ENCODE measurements at places on chromosomes 1 and 21.

GRCh38 chr1:161274874-161275273, 16.3 kb downstream of the PCP4L1 start:
- DNase-seq = no peak

GRCh38 chr1:118269598-118269997, 84.6 kb upstream of the SPAG17 start:
- no peak for DNase-seq

DNA sequence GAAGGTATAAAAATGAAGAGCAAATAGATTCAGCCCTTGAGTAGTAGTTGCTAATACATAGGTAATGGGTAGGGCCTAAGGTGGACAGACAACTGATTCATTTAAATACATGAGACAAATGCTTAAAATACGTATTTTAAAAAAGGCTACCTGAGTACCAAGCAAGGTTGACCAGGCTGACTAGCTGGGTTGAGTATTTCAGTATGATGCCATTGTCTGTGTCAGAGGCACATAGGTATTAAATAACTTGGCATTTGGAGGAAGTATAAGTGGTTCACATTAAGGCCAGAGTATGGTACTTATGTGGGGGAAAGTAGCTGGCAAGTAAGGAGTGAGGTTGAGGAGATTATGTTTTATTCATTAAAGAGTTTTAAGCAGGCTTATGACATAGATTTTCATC, 19.4 kb downstream of the NEK7 start:
- no peak for DNase-seq

DNA sequence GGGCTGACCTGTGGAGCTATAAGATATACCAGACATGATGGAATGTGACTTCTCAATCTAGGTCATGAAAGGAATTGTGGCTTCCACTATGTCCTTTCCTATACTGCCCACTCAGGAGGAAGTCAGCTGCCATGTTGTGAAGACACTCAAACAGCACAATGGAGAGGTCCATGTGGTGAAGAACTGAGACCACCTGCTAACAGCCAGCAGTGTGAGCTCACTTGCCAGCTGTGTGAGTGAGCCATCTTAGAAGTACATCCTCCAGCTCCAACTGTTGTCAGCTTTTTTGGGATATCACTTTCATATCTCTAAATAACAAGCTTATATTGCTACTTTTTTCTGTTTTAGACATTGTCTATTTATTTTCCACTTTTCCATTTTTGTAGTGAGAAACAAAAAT, 29.7 kb downstream of the OLFML3 start:
- no peak for DNase-seq

DNA sequence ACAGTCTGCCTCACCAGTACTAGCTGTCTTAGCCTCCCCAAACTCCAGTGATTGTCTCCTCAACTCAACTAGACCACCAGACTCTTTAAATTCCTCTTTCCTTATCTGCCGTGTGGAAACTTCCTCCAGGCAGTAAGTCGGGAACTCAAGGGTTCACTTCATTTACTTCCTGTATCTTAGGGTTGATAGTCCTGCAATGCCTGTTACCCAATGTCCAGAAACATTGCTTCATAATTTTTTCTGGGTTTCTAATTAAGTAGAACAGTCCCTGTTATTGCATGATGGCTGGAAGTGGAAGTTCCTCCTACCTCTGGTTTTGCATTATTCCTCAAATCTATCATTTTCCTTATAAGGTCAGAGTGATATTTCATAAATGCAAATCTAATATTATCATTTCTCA, 60.8 kb upstream of the RNF11 start:
- DNase-seq = peak; percentile 10

- no peak for DNase-seq
Measured at GRCh38 chr21:41868062-41868710, 11.0 kb downstream of the PRDM15 start.

DNA sequence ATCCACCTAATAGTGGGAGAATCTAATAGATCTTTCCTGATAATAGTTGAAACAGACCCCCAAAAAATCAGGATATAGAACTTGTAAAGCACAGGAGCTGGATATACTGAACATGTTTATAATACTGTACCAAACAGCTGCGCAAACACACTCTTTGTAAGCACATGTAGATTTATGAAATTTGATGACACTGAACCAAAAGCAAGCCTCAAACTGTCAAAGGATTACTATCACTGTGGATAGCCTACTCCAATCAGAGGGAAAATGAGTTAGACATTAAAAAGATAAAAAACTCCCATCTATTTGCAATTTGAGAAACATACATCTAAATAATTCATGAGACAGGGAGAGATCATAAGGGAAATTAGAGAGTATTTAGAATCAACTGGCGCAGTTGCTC, 26.1 kb downstream of the RCAN3 start:
- no peak for DNase-seq

- DNase-seq = no peak
Measured at GRCh38 chr1:42973799-42974198, 15.1 kb upstream of the SLC2A1 start.

GRCh38 chr1:185157599-185158412, 839 bp downstream of the SWT1 start:
- DNase-seq = peak; percentile 19

DNA sequence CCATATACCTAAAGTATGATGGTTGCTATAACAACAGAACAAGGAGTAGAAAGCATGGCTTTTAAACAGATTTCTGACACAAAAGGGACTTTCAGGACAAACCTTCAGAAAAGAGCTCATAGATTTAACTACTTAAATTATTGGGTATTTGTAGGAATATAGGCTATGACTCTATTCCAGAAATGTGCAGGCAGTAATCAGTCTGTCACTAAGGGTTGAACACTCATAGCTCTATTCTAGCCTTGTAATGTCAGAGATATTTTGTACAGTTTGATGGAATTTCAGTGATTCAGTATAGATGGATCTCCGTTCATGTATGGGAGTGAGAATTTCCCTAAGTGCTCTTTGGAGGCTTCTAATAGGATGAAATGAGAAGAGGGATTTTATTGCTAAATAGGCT, 82.8 kb downstream of the EXTL2 start:
- DNase-seq = no peak

DNA sequence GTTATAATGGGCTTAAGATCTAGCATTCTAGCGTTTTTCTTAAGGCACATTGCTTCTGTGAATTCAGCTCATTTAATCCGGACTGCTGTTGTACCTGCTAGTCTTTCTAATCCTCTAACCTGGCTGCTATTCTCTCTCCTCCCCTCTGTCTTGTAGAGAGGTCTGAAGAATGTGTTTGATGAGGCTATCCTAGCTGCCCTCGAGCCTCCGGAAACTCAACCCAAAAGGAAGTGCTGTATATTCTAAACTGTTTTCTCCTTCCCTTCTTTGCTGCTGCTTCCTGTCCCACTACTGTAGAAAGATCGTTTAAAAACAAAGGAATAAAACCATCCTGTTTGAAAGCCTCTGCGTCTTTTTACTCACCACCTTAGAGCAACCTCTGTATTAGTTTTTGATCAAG, 37.3 kb downstream of the CDC42 start:
- DNase-seq = peak; percentile 36

- DNase-seq = no peak
Measured at GRCh38 chr21:46115441-46116188, 17.7 kb downstream of the COL6A2 start.

DNA sequence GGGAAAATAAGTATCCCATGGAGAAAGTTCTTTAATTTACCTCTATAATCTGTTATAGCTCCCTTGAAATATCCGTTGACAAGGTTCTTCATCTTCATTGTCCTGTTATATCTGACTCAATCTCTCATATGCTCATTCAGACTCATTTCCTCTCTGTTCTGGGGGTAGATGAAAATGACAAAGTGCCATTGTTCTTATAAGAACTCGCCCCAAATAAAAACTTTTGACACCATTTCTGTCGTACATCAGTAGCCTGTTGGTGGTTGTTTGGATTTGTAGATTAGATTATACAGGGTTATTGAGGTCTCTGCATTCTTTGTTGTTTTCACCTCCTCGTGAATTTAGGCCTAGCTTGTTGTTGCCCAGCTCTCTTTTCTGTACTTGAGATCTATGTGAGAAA, 55.2 kb upstream of the IPO9 start:
- no peak for DNase-seq

DNA sequence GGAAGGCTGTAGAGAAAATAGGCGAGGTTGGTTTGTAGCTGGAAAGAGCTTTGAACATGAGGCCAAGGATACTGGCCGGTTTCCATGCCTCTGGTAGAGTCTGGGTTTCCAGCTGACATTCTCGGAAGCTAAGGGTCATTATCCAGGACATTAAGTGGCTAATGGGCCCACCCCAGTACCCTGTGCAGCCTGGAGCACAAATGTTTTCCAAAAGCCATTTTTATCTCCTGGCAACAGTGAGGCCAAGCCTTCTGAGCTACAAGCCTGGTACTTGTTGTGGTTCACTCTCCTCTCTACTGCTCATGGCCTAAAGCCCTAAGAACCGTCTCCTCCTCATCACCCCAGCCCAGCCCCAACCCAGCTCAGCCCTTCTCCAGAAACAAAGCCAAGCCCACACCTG, 122.9 kb downstream of the DMRTA2 start:
- DNase-seq = no peak

- DNase-seq = no peak
Measured at GRCh38 chr1:2133879-2134215, 60.7 kb downstream of the FAAP20 start.

DNA sequence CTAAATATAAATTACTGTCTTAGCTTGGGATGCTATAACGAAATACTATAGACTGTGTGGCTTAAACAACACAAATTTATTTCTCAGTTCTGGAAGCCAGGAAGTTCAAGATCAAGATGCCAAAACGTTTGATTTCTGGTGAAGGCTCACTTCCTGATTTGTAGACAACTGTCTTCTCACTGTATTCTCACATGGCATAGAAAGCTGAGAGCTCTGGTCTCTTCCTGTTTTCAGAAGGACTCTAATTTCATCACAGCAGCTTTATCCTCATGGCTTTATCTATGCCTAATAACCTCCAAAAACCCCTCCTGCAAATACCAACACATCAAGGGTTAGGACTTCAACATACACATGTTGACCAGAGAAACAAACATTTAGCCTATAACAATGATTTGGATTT, 1795.5 kb downstream of the MRPL39 start:
- DNase-seq = no peak

DNA sequence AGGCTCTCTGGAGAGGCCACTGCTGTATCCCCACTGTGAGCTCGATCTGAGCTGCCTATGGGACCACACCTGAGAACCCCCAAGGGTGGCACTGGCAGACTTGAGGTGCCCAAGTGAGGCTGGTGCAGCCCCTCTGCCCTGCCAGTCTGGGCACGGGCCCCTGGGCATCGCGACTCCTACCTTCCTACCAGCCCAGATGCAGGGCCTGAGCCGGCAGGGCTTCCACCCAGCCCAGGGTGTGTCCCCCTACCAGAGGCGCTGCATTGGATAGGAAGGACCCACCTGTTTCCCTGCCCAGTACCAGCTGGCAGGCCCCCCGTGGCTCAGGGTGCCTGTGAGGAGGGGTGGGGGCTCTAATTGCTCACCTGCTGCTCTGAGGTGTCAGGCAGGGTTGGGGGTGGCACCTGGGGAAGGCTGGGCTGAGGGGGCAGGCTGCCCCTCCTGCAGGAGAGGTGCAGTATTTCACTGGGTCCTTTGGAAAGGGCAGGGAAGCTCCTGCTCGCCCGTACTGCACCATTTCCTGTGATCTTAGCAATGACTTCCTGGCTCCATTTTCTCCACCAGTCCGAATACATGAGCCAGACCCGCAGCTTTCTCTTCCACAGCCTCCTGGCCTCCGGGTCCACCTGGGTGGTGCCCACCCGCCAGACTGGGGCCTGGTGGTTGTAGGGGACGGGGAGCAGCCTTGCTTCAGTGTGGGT, 11.8 kb downstream of the TP73 start:
- no peak for DNase-seq

DNA sequence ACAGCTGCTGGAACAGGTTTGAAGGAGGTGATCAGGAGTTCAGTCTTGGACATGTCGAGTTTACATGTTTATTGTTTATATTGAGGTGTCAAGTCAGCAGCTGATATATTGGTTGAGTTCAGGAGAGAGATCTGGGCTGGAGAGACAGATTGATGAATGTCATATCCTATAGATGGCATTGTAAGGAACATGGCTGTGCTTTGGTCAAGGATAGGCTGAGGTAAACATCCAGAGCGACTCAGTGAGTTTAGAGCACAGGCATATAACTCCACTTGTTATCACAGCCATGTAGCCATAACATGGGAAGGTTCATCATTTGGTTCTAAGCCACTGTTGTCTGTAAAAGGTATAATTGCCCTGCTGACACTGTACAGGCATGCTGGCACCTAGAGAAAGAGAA, 5.5 kb upstream of the MYOCOS start:
- no peak for DNase-seq

DNA sequence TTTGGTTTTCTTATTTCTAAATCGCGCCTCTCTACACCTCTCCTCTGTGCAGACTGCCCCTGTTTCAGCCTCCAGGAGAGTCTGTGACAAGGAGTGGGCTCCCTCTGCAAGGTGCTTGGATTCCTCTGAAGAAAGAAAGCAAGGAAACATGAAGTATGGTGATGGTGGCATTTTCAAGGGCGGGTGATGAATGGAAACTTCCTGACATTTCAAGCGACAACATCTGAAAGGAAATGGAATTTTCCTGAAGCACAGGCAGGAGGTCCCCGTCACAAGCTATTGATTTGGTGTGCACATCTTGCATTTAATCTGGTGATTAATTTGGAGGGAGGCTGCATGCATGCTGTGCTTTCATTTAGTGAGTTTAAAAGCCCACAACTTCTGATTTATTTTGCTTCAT, 164.6 kb upstream of the FGGY start:
- DNase-seq = no peak

DNA sequence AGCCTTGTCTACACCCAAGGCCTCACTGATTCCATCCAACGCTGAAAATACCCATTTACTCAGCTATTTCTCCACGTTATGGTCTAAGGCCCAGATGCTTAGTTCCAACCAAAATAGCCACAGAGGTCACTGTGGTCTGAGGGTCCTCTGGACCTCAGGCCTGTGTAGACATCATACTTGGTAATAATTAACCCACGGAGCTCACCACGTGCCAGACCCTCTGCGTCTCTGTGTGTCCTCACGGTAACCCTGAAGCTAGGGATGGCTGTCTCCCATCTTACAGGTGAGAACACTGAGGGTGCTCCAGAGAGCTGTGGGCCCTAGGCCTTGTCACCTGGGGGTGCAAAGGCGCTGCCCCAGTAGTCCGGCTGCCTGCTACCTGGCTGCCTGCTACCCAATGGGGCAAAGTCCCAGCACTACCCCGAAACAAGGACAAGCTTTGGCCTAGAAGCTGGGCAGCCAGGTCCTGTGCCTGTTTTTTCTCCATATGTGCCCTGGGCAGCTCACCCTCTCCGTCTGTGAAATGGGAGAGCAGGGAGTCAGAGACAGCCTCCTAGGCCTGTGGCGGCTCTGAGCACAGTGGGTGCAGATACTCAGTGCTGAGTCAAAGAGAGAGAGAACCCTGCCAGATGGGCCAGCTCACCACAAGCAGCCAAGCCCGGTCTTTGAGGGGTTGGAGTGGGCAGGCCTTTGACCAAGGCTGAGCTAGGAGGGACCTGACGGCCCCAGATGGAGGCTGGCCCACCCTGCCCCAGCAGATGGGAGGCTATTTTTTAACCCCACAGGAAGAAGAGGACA, 17.0 kb upstream of the RUNX3 start:
- DNase-seq = no peak

GRCh38 chr1:79982211-79982610, 975.7 kb upstream of the ADGRL4 start:
- DNase-seq = no peak

GRCh38 chr1:205240118-205240517, 12.4 kb downstream of the TMCC2 start:
- DNase-seq = no peak

GRCh38 chr1:117686907-117687306, 81.1 kb downstream of the TENT5C start:
- no peak for DNase-seq

GRCh38 chr1:204103431-204103741, 30.5 kb downstream of the SOX13 start:
- DNase-seq = no peak

GRCh38 chr1:95467036-95467435, 233.0 kb downstream of the RWDD3 start:
- no peak for DNase-seq
